GM23248 (cell line): ENCODE measurements at places on chromosomes 2 and 18. TPM values are rescaled to one million over a fixed set of nuclear protein-coding genes. Genes with fewer than 3 reads are reported as not detected.
A peak's percentile ranks its signal among the peaks of the same experiment; 100 is the strongest.

DNA sequence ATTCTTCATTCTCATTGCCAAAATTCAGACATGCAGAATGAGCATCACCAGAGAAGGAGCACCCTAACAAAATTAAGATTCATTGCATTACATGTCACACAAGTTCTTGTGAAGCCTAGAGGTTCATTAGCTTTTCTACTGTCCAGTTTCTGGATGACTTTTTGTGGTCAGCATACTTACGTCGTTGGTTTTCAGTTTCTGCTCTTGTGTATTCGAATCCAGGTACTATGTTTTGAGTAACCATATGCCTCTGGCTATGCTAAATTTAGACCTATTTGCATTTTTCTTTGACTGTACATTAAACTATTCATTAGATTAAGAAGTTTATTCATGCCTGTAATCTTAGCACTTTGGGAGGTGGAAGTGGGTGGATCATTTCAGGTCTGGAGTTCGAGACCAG lies 251.3 kb downstream of the PARD3B start:
- H3K27me3 ChIP-seq = no peaks in the 10 kb centered on the region
- H3K36me3 ChIP-seq = no peaks in the 10 kb centered on the region
- H3K27ac ChIP-seq = no peak overlapping the region
- H3K4me3 ChIP-seq = no peak overlapping the region

Gene PARD3B
- 6.9 and 8.1 TPM in 2 replicates for total RNA-seq

- H3K27ac ChIP-seq = peak overlapping the region; percentile 88
- no peaks in the 10 kb centered on the region for H3K27me3 ChIP-seq
- H3K36me3 ChIP-seq = no peaks in the 10 kb centered on the region
- peak; percentile 83 for DNase-seq
These were observed 568 bp downstream of the TMEM131 start for GRCh38 chr2:97995026-97995733.

Gene MC5R
- not detected in 2 replicates for total RNA-seq

Gene FRZB
- total RNA-seq = 0.32 TPM in 1 of 2 replicates, not detected in the other

DNA sequence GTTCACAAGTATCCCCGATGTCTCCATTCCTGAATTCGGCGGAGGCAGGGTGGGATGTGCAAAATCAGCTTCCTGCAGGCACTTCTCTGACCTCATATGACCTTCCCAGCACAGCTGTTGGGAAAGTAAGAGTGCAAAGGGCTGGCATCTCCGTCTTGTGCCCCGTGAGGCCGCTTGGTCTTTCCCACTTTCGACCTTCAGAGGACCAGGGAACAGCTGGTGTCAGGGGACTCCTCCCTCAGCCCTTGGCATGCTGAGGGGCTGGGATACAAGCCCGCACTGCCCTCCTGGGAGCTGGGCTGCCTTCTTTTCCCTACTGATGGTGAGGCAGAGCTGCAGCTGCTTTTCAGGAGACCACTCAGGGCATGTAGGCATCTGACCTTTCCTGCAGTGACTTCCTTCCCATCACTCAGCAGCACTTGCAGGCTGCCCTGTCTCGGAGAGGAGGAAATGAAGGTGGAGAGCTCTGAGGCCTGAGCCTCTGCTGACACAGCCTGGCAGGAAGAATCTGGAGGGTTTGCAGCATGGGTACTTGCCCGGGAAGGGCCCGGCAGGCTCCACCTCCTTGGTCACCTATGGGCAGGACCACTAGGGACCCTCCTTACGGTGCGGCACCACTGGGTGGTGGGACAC lies 277.2 kb upstream of the HS6ST1 start:
- no peak overlapping the region for H3K4me3 ChIP-seq
- no peaks in the 10 kb centered on the region for H3K36me3 ChIP-seq
- no peaks in the 10 kb centered on the region for H3K4me1 ChIP-seq
- H3K27ac ChIP-seq = no peak overlapping the region

Gene ALPI
- total RNA-seq = not detected in 2 replicates

DNA sequence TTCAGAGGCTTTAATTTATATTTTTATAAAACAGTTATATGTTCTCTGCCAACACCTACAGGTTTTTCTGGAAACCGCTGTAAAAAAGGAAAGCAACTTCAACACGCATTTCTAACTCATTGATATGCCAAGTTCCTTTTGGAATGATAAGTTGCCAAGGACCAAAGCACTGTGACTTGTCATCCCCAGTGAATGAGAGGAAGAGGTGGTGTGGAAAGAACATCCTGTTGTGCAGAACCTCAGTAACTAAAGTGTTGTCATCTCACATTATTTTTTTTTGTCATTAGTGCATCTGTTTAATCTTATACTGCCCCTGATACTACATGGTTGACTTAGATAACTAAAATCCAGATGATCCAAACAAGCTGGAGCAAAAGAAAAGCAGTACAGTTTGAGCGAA lies 96.0 kb upstream of the NEUROD1 start:
- no peaks in the 10 kb centered on the region for H3K27me3 ChIP-seq
- H3K27ac ChIP-seq = no peak overlapping the region
- peaks cover 18% of the 10 kb centered on the region for H3K4me1 ChIP-seq
- H3K36me3 ChIP-seq = no peaks in the 10 kb centered on the region

Gene COLEC12
- 24.9 and 25.9 TPM in 2 replicates for total RNA-seq

- DNase-seq = no peak
- no peaks in the 10 kb centered on the region for H3K36me3 ChIP-seq
- no peak overlapping the region for H3K4me3 ChIP-seq
- peaks cover 7% of the 10 kb centered on the region for H3K4me1 ChIP-seq
- peaks cover 13% of the 10 kb centered on the region; the same call in 1 of the 2 replicates for H3K27me3 ChIP-seq
These were observed 10.2 kb downstream of the CYRIA start for GRCh38 chr2:16655445-16655837.

GRCh38 chr2:151886241-151886640 lies 58.0 kb upstream of the ARL5A start:
- no peak overlapping the region for H3K4me3 ChIP-seq
- H3K36me3 ChIP-seq = no peaks in the 10 kb centered on the region
- no peaks in the 10 kb centered on the region for H3K27me3 ChIP-seq
- no peak for DNase-seq
- no peak overlapping the region for H3K27ac ChIP-seq
- H3K4me1 ChIP-seq = no peaks in the 10 kb centered on the region

DNA sequence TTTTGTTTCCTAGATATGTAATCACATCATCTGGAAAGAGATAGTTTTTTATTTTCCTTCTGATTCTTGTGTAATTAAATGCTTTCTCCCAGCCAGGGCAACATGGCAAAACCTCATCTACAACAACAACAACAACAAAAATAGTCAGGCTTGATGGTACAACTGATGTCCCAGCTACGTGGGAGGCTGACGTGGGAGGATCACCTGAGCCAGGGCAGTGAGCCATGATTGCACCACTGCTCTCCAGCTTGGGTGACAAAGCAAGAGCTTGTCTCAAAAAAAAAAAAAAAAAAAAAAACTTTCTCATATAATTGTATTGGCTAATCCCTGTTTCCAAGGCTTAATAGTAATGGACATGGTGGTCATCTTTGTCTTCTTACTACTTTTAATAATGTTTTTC lies 26.4 kb upstream of the PGAP1 start:
- H3K27me3 ChIP-seq = no peaks in the 10 kb centered on the region
- DNase-seq = no peak
- H3K36me3 ChIP-seq = no peaks in the 10 kb centered on the region
- H3K27ac ChIP-seq = no peak overlapping the region
